ENCODE measurements at places on chromosomes 2 and 18.
A peak's percentile ranks its signal among the peaks of the same experiment; 100 is the strongest.

GRCh38 chr18:25832001-25832604 is 258.3 kb downstream of the SS18 start:
- DNase-seq: peak; percentile 65

DNA sequence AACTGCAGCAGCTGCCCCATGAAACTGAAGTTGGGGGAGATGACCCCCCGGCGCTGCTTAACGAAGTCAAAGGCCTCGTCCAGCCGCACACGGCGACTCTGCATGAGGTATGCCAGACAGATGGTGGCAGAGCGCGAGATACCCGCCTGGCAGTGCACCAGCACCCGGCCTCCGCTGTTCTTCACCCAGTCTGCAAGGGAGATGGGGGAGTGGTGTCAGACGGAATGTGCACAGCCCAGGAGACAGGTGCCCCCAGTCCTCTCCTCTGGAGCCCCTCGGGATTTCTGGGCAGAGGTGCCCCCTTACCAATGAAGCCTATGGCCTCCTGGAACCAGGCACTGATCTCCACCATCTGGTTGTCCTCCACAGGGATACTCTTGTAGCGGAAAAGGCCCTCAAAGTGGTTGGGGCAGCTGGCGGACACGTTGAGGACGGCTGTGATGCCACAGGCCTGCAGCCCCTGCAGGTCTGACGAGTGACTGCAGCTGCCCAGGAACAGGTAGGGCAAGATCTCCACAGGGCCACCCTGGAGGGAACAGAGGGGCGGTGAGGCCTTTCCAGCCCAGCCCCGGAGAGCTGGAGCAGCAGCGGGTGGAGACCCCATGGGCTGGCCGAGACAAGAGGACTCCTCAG is 1.3 kb downstream of the DUSP2 start:
- DNase-seq: no peak

DNA sequence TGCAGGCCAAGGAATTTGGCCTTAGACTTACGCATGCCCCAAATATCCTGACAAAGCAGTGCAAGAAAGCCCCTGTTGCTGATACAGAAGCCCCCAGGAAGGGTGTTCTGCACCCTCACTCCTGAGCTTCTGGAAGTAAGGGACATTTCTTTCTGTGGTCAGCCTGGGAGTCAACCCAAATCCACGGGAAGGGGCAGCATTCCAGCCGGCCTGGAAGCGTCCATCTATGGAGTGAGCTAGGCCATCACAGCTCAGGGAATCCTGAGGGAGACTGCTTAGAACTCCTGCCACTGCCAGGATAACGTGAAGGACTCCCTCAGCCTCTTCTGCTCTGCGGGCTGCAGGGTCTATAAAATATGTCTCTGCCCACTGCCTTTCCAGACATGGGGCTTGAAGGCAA is 173.9 kb downstream of the ANAPC1 start:
- DNase-seq: no peak

DNA sequence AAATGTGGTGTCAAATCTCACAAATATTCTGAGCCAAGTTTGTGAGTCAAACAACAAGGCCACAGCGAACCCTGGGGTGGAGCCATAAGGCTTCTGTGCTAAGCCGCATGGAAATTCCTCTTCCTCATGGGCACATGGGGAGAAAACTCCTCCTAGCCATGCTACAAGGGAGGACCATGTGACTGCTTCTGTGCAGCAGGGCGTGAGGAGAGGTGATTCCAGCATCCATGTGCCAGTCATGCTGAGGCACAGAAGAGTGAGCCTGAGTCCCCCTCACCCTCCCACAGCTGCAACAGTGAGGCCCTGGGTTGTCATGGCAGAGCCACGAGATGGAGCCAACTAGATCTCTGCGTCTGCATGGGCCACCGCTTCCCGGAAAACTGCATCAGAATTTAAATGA is 488.8 kb upstream of the RAB6C start:
- DNase-seq: no peak

DNA sequence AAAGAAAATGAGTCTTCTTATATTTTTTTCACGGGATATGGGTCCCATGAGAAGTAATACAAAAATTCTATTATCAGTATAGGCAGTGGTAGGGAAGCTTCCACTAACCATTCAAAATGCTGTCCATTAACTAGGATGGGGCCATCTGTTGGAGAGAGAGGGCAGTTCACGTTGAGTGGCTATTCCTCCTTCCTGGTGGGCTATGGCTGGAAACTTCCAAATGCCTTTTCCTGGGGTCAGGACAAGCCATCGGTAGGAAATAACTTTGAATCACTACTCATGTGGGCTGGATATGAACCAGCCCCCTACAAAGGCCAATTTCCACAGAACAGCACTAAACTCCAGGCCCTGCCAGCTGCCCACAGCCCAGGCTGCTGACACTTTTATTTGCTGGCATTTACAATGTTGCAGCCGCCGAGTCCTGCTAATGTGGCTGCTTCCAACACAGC is 156.1 kb upstream of the HNRNPA3 start:
- DNase-seq: no peak

- peak; percentile 9 for DNase-seq
Measured at GRCh38 chr2:151808258-151809072, 19.8 kb downstream of the ARL5A start.

GRCh38 chr2:74514368-74515270 is at the start of gene TLX2:
TSS of gene TLX2 (plus strand) at chr2:74514450. CDS start at chr2:74514807, 357 bp downstream.
- no peak for DNase-seq

Measured in fibroblast of gingiva (primary cell).